ENCODE measurements at places on chromosomes 3 and 15.

- DNase-seq: peak; percentile 44
Measured at GRCh38 chr3:71681224-71681668, 44.0 kb downstream of the EIF4E3 start.

DNA sequence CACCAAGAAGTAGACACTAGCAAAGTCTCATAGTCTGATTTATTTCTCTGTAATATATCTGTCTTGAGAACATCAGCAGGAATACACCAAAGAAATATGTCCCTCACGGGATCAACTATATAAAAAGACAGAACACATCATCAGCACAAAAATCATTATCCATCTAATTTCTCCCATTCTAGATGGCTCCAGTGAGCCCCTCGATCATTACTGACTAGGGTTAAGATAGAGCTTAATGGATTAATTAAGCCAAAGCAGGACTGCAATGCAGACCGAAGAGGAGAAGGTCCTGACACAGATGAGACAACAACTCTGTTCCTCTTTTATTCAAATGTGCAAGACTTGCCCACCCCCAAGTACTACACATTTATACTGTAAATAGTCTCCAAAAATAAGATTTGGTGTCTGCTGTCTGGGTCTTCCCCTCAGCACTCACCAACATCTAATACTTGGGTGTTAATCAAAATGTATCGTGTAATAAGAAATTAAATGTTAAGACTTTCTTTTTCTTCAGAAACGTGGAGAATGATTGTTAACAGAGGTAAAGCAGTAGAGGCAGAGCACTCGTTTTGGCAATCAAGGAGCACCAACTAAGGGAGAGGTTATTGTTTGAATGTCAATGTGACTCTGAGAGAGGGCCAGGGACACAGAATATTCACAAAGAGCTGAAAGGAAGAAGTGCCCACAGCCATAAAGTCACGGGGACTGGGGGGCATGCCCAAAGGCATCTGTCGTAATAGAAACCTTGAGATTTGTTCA, 133.6 kb downstream of the TIGIT start:
- DNase-seq: no peak

- no peak for DNase-seq
Measured at GRCh38 chr3:139251529-139251928, 92.3 kb upstream of the MRPS22 start.

GRCh38 chr3:131072845-131073244, 46.2 kb downstream of the NEK11 start:
- DNase-seq: no peak

DNA sequence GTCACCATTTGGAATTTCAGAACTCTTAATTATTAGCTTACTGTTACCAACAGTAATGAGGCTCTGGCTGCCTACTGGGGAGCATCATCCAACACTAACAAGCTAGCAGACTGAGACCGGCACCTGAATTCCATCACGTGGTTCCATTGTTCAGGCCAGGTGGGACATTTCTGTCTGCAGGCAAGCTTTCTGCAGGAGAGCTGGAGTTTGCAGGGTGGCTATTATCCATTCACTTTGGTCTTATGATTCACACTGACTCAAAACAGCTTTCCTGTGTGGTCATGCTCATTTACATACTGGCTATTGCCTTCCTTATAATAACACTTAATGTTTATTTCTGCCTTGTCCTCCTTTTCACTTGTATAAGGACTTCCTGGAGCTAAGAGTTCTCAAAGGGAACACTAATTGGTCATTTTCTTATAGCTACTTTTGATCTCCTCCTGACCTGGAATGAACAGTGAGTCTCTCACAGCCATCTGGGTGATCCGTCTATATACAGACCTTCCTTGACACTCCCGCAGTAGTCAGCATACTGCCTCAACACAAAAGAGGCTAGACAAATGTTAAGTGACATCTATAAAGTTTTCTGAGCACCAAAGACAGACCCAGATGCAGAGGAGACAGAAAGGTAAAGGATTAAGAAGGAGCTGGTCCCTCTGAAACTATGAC, 695.4 kb downstream of the FHIT start:
- no peak for DNase-seq

DNA sequence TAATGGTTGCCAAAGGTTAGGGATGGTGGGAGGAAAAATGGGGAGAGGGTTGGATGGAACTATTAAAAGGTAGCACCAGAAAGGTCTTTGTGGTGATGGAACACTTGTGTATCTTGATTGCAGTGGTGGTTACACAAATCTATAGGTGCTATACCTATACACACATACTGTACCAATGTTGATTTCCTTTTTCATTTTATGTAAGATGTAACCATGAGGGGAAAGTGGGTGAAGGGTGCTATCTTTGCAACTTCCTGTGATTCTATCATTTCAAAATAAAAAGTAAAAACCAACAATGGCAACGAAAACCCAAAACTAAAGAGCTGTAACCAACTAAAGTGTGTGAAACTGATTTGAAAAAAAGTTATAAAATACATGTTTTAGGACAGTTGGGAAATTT, 761 bp upstream of the ZNF35 start:
- no peak for DNase-seq

Measured in AG09309 (cell line).